ENCODE measurements at places on chromosomes 5 and 9.
A peak's percentile ranks its signal among the peaks of the same experiment; 100 is the strongest.

DNA sequence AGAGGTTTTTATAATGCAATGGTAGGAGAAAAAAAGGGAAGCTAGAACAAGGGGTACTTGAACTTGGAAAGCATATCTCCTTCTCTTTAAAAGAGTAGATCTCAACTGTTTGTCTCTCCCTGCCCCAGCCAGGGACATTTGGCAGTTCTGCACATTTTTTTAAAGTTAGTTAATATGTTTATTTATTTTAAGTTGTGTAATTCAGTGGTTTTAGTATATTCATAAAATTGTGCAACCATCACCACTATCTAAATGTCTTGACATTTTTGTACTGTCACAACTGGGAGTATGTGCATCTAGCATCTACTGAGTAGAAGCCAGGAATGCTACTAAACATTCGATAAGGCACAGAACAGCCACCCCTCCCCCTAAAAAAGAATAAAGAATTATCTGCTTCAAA is 103.5 kb upstream of the DPYSL3 start:
- no peak for DNase-seq

GRCh38 chr9:116494815-116495634 is 192.1 kb upstream of the TRIM32 start:
- no peak for DNase-seq

DNA sequence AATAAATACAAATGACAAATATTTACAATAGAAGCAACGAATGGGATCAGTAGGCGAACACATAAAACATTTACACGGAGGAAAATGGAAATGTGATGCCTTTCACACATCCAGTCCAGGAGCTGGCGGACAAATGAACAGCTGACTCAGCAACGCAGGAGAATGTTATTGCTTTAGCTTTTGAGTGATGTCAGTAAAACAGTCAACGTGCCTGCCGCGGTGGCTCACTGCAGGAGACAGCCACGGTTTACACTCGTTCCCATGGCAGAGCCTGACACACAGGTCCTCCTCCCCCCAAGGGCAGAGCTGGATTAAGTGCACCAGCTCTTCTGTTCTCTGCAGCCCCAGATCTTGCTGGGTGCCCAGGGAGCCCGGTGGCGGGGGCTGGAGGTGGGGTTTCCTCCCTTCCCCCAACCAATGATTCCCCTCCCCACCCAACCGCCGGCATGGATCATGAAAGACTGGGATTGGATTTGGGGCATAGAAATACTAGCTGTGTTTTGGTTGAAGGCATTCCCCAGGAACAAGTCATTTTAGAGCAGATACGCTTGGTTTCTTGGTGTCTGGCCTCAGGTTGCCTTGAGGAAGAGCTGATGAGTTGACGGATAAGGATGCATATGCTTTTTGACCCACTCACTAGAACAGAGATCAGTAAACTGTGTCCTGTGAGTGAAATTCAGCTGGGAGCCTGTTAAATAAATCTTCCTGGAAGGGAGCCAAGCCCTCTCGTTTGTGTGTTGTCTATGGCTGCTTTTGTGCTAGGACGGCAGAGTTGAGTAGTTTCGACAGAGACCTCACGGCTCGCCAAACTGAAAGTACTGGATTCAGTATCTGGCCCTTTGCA is 12.5 kb downstream of the STC2 start:
- no peak for DNase-seq

GRCh38 chr9:727767-728166 is 113.7 kb upstream of the DMRT1 start:
- DNase-seq = no peak

DNA sequence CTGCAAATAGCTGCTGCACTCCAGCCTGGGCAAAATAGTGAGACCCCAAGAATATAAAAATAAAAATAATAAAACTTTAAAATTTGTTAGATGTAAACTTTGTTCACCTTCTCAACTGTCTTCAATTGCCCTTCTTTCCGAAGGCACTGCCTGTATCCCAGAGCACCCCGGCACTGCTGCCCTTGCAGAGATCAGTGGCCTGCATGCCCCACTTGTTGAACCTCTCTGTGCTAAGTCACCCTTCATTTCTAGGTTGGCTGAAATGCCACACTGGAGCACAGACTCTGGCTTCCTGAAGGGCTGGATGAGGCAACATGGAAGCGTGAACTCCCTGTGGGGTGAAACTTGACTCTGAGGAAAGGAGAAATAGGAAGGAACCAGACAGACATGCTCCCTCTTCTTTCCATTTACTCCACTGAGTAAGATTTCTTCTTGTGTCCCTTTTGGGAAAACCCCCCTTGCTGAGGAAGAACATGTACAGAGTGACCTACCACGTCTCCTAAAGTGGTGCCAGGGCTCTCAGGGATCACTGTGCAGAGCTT is 8.4 kb upstream of the JMY start:
- DNase-seq = no peak

DNA sequence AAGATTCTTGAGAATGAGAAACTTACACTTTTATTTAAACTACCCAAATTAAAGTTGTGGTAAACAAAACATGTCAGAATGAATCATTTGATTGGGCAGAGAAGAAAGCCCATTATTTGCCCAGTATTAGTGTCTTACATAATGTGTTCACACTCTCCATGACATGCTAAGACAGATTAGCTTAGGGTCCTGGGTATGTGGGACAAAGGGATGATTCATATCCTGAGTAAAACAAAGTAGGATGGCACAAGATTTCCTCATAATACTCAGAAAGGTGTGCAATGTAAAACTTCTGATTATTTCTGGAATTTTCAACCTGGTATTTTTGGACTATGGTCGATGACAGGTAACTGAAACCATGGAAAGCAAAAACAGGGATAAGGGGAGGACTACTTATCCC is 183.9 kb upstream of the POU5F2 start:
- DNase-seq = no peak

DNA sequence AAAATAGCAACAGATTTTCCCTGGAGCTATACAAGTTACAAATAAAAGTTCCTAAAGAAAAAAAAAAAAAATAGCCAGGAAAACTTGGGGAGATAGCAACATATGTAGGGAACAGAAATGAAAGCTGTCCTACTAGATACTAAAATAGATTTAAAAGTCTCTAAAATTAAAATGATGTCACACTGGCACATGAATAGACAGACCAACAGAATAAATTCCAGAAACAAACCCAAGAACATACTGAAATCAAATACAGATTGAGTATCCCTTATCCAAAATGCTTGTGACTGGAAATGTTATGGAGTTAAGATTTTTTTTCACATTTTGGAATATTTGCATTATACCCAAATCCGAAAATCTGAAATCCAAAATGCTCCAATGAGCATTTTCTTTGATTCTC is 23.8 kb downstream of the GOLPH3 start:
- DNase-seq = no peak

- DNase-seq = no peak
Observed at GRCh38 chr5:101686536-101687157, 609.4 kb downstream of the SLCO4C1 start.

- DNase-seq = no peak
Observed at GRCh38 chr5:171593401-171593800, 174.0 kb downstream of the FGF18 start.

DNA sequence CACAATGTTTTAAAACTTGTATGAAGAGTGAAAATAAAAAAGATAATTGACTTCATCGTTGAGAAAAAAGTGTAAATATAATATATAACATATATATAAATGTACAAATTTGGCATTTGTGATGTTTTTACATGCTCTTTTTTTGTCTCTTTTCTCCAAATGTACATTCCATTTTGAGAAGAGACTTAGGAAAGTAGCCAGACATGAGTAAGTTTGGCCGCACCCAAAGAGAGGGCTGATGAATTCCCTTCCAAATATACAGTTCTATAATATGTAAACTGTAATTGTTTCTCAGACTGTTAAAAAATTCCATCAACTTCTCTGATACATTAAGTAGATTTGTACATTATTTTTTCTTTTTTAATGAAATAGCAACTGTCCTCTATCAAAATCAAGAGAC is 193.2 kb upstream of the MAP3K1 start:
- no peak for DNase-seq

DNA sequence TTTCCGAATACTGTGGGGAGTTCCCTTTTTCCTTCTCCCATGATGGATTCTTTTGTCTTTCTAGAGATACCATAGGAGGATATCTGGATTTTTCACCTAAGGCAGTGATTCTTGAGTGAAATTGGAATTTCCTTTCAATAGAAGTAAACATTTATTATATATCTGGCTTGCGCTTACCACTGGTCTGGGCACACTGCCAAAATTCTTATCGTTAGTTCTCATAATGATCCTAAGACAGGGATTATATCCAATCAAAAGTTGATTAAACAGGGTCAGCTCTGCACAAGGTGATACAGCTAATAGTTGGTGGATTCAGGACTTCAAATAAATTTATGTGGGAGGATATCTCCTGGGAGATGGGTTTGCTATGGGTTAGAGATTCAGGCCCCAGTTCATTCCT is 9.6 kb downstream of the TLE4 start:
- no peak for DNase-seq

DNA sequence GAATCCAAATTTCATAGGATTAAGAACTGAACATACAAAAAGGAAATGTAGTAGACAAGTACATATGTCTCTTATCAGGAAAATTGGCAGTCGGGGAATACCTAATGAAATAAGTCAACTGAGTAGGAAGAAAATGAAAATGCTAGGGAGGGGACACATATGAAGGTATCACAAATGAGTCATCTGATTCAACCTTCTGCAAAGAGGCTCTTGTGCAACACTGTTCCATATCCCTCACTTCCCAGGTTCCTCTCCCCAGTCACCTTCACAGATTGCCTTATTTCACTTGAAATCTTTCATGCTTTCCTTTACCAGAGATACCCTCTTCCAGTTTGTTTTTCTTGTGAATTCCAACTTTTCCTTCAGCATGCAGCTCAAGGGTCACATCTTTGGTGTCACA is 139.0 kb downstream of the RFX3 start:
- no peak for DNase-seq

GRCh38 chr9:32706725-32707100 is 71.2 kb upstream of the TAF1L start:
- DNase-seq = no peak

GRCh38 chr9:84858364-84858763 is 188.8 kb downstream of the NTRK2 start:
- no peak for DNase-seq

GRCh38 chr5:102800427-102800826 is 45.3 kb downstream of the PAM start:
- DNase-seq = no peak

GRCh38 chr5:150642991-150643710 is 2.7 kb downstream of the SYNPO start:
- DNase-seq = no peak

GRCh38 chr5:40556811-40557210 is 122.9 kb upstream of the PTGER4 start:
- no peak for DNase-seq

DNA sequence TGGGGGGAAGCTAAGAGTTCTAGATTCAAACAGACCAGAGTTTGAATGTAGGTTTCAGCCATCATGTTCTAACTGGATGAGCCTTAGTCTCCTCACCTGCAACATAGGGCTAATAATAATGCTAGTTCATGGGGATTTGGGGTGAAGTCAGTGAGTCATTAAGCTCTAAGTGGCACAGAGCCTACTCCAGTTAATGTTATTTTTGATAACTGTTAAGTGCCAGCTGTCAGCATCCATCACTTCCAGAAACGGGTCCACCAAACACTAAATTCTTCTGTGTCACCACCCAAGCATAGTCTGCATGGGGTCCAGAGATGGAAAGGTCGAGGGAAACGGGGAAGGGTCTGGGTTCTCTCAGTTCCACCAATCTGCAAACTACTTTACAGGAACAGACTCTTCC is 1.8 kb upstream of the TSC1 start:
- no peak for DNase-seq

DNA sequence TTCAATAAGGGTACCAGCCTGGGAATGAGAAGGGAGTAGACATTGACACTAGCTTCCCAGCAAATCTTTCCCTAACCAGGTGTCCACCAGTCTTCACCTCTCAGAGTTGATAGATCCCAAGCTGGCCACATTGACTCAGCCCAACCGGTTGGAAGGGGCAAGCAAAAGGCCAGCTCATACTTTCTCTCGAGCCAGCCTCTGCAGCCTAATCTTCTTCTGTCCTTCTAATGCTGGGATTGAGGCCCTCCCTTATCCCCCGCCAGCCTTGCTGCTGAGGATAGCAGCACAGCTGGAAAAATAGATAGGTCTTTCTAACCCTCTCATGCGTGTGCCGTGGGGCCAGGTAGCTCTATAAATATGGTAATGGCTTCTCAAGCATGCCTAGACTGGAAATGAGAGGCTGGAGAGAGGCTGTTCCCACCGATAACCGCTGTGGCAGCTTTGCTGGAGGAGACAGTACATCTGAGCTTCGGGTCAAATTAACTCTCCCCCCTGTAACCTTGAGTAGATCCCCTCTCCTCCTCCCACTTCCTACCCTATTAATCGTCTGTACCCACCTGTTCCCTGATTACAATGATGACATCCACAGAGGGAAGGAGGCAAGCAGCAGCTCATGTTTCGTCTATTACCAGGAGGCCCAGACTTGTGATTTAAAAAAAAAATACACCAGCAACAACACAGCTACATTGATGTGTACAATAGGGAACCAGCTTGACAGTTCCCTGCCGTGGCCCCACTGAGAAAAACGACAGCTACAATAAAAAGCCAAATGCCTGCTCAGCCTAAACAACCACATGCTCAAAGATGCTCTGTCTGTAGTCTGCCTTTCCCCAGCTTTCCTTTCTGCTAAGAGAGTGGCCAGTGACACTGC is 219.9 kb upstream of the BRINP1 start:
- DNase-seq = peak; percentile 58

DNA sequence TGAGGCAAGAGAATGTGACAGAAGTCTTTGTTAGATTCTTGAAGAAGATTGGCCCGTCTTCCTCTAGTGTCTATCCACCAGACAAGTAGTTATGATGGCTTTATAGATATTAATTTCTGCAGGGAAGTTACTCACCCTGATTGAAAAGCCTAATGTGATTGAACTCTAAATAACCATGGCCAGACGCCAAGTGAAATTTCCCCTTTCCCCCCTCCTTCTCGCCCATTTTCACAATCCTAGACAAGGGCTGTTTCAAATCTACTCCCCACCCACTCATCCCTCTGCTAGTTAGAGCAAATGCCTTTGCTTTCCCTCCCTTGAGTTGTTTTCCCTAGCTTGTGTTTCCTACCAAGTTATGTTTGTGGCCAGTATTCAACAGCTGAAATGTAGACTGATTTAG is 182.5 kb downstream of the TMEM167A start:
- no peak for DNase-seq

- no peak for DNase-seq
Observed at GRCh38 chr5:113044776-113045465, 68.3 kb downstream of the DCP2 start.

DNA sequence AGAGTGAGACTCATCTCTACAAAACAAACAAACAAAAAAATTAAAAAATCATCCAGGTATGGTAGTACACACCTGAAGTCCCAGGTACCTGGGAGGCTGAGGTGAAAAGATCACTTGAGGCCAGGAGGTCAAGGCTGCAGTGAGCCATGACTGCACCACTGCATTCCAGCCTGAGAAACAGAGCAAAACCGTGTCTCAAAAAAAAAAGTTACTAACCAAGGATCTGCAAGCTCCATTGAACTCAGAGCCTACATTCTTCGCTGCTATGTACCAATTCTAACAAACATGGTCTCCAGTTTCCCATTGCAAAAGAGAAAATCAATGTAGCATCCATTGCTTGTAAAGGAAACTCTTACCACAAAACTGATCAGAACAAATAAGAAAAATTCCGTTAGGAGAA is 33.5 kb downstream of the MTMR12 start:
- no peak for DNase-seq

All from DMS 273 treated with DMSO at 0.1 percent for 48 hours (cell line).